MG63 (cell line): ENCODE measurements at places on chromosomes 6 and 20. TPM values are rescaled to one million over a fixed set of nuclear protein-coding genes. Genes with fewer than 3 reads are reported as not detected.

CRISP3 gene
- total RNA-seq, result not detected in 2 replicates

DNA sequence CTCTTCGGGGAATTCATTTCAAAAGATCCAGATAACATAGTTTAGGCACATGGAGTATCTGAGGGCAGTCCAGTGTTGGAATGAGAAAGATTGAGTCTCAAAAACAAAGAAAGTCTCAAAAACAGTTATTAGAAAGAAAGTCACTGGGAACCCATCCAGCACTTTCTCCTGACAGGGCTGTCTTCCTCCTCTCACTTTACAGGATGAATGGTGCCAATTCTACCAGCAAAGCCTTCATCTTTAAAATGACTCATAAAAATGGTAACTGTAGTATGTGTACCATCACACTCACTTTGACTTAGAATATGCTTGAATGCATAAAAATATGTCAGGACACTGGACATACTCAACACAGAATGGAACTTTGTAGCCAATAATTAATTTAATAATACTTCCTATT is 71.3 kb downstream of the SLC22A3 start:
- DNase-seq, result no peak

DNA sequence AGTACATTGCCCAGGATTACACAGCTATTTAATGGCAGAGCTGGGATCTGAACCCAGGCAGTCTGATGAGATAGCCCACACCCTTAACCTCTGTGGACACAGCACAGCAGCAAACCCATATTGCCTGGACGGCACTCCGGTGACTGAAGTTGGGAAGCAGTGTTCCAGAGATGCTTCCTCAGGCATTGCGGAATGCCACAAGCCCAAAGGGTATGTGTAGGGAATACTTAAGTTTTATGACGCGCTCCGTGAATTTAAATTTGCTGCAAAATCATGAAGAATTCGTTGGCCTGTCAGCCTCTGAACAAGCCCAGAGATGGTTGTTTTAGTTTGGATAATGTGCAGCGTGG is 46.4 kb downstream of the PSMG4 start:
- no peak for DNase-seq

BNIP5 gene
- not detected in 2 replicates for total RNA-seq
